ENCODE measurements at places on chromosomes 12 and 14.

GRCh38 chr12:108333898-108334699 lies 5.0 kb downstream of the CMKLR1 start:
- DNase-seq = no peak

DNA sequence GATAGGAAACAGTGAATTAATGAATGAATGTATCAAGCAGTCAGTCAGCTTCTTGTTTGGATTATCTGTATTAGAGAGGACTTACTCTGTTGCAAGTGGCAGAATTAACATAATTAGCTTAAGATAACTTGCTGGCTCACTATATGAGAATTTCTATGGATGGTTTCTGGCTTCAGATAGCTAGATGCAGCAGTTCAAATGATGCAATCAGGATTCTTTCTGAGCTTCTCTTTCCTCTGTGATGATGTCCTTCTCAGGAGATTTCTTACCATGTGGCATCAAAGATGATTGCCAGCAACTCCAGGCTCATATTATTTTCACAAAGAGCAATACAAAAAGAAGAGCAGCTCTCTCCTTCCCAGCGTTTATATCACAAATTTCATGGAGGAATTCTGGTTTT lies 30.7 kb downstream of the FRMD6 start:
- no peak for DNase-seq

DNA sequence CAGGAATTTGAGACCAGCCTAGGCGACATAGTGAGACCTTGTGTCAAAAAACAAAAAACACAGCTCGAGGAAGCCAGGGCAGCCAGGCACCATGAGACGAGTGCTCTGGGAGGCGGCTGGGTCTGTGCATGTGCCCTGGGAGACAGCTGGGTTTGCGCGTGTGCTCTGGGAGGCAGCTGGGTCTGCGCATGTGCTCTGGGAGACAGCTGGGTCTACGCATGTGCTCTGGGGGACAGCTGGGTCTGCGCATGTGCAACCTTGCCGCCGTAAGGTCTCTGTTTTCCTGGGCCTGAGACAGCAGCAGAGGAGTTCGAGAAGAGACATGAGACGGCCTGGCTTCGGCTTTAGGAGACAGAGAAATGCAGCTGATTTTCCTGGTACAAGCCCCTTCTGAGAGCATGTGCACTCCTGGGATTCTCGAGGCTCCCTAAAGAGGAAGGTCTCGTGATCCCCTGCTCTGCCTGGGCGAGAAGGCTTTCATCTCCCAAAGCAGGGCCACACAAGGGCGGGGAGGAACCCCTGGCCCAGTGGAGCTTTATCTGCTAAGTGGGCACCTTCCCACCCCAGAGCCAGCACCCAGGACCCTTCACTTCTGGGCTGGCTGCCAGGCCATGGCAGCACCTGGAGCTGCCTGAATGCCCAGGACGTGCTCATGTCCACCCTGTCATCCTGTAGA lies 3.5 kb upstream of the BDKRB1 start:
- DNase-seq = no peak

- DNase-seq = no peak
Measured at GRCh38 chr14:103105580-103106150, 11.1 kb downstream of the EXOC3L4 start.

DNA sequence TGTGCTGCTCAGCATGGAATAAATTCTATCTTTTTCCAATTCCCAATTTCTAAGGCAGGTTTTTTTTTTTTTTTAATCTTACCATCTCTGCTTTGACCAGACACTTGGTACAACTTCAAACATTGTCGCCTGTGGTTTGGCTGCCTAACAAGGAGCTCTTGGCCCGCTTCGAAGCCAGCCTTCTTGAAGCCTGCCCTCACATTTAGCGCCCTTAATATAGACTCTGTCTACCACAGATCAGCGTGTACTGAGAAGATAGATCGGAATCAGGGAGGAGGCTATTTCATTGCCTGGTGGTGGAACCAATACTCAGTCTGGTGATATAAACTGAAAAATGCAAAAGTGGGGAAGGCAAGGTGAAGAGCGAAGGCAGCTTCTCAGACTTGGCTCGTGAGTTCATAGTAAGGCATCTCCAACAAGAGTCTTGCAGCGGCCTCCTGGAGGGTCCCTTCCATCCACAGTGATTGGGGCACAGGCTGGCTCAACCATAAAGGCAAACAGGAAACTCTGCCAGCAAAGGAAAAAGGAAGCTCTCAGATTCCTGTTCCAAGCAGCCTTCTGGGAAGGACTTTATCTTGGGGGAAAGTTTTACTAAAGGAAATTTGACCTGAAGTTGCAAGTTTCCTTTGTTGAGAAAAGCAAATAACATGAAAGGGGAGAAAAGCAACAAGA lies 103.2 kb upstream of the BCL2L14 start:
- no peak for DNase-seq

DNA sequence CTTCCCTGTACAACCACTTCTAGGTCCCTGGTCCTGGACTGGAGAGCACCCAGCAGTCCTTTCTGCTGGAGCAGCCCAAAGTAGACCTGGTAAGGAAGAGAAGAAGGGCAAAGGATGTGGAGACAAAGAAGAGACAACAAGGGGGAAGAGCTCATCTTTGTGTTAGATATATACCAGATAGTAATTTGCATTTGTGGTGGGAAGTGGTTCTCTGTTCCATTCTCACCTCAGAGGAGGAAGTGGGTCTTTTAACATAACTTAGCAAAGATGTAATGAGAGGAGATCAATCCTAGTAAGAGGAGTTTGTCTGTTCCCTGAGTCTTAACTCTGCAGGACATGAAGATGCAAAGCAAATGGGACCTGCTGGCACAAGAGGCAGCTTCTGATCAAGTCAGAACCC lies 8.0 kb downstream of the CCDC198 start:
- no peak for DNase-seq

DNA sequence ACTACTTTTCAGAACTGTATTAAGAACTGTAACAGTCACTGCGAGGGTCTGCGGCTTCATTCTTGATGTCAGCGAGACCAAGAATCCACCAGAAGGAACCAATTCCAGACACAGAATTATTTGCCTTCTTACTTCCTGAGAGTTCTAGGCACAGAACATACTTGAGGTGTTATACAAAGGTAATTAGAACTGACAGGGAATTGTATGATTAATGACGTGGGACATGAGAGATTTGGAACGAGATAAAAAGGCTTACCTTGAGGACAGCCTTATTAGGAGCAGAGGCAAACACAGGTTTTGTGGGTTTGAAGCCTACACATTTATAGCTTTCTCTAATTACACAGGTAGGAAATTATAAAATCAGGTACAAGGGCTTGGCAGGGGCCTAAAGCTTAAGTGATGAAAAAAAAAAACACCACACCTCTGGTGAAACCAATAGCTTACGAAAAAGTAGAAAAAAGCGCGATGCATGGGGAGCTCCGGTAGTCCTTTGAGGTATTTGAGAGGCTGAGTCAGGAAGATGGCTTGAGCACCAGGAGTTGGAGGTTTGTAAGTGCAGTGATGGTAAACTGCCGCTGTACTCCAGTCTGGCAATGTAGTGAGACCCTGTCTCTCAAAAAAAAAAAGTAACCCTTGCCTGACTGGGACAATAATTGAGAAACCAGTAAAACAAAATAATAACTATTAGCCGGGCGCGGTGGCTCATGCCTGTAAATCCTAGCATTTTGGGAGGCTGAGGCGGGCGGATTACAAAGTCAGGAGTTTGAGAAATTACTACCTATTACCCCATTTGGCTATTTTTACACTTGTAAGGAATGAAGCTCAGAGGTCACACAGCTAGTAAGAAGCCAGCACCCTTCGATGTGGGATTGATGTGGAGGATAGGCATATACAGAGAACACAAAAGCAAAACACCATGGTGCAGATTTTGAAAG lies 795 bp upstream of the ACOT2 start:
- no peak for DNase-seq

DNA sequence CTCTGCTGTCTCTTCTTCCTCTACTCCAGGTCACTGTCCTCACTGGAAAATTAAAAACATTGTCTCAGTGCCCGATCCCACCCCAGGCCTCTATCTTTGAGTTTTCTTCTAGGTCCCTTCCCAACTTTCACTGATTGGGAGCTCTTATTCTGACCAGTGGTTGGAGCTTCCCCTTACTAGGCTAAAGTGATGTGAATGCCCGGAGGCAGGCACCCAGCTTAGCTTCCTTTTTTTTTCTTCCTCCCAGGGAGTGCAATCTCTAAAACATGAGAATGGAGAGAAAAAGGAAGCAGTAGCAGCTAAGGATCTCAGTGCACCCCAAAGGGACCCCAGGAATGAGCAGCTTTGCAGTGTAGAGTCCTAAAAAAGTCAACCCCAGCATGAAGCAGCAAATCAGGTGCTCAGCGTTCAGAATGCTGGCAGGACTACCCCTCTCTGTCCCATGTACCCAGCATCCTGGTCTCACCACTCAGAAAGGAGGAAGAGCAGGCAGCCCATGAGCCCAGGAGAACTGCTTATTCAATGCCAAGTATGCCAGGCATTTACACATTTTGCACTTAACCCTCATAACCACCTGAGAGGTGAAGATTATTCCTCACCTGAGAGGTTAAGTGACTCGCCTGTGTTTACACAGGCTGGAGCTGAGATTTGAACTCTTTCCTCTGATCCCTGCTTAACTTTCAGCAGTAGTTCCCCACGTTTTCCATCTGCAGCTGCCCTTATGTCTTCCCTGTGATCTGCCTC lies 146.2 kb upstream of the PWP1 start:
- DNase-seq = no peak

DNA sequence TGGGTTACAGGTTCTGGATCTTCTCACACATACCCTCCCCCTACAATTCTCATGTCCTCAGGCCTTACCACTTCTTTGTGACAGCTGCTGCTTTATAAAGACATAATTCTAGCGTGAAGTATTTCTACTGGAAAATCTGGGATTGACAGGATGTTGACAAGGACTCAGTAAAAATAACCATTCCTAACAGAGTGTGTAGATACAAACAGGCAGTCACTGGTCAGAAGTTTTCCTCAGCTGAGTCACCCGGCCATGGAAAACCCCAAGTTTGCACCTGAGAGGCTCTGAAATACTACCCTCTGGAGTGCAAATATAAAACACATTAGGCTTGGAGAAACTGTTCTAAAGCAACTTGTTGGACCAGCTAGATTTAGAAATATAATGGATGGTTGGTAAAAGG lies 54.4 kb downstream of the SPPL3 start:
- DNase-seq = no peak
